ENCODE measurements at places on chromosomes 11 and 22. TPM values are rescaled to one million over a fixed set of nuclear protein-coding genes. Genes with fewer than 3 reads are reported as not detected.

The TMPRSS4 gene
- total RNA-seq = 13.3 TPM

The GRIA4 gene
- total RNA-seq = 0.69 TPM

The GGTLC3 gene
- not detected for total RNA-seq

GRCh38 chr11:113138731-113139130, 175.7 kb upstream of the TTC12 start:
- no peak for DNase-seq

- no peak for DNase-seq
Observed at GRCh38 chr22:31122532-31123291, at the start of gene INPP5J. INPP5J (plus strand) TSS chr22:31122966; CDS start chr22:31123015, 49 bp downstream.

DNA sequence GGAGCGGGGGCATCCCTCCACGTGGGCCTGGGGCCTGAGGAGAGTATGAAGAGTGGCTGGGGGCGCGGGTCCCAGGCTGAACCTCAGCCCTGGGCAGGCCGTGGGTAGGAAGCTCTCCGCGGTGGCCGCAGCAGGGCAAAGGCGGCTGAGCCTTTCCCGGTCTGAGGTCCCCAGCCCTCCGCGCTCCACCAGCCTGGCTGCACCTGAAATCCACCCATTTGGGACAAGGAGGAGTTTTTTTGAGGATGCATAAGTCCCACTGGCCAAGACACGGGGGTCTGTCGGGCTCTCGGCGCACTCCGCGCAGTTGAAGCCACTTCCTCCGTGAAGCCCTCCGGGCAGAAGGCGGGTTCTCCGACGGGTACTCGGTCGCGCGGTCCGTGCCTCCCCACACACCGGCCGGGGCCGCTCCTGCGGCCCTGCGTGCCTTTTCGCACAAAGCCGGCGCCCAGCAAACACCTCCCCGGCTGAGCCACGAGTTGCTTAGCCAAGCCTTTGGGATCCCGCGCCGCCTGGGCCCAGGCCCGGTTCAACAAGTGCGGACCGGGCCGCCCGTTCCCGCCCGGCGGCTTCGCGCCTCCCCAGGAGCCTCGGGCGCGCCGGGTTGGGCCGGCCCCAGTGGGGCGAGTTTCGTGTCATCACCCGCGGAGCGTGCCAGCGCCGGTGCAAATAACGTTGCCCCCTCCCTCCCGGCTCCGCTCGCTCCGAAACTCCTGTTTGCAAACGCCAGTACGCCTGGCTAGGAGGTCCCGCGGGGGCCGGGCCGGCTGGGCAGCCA, 666 bp upstream of the OVOL1 start:
- no peak for DNase-seq

GRCh38 chr11:111378861-111379601, at the start of gene POU2AF1:
POU2AF1 (minus strand) TSS chr11:111379275; CDS start chr11:111379177, 98 bp downstream.
- no peak for DNase-seq

DNA sequence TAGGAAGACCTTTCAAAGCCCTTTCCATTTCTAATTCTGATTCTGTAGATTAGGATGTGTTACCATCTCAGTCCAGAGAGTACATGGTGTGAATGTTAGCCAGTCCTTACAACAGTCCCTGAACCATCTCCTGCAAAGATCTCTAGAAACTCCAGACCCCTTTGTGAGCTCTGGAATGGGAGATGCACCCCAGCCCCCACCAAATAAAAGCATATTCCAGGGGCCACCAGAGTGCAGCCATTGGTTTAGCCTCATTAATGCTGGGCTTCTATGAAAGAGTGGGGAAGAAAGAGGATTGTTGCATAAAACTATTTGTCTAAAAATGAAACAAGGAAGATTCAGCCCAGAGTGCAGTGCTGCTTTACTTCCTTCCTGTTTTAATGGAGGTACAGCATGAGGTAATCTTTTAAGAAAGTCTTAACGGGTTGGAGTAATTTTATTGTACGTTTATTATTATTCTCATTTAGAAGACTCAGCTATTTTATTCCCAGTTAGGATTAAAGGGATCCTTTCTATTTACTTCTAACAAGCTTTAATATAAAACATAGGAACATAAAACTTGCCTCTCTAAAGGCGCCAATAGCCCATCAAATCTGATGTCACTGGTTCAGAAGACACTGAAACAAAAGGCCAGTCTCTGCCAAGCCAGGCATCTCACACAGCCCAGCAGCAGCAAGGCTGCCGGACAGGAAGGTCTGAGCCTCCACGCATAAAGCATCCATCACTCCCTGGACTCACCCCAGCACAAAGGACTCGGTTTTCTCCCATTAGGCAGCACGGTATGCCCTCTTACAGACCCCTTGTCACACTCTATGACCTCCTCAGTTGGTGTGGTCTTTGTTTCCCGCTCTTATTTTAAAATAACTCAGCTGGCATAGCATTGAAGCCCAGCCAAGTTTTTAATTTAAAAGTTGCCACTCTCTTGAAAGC, 203.9 kb upstream of the BLID start:
- DNase-seq = no peak

GRCh38 chr22:23520863-23521440, 59.1 kb downstream of the IGLL1 start:
- no peak for DNase-seq
